NCI-H187 (cell line): ENCODE measurements at places on chromosomes 3 and 15.

GRCh38 chr3:185715091-185715490 is 109.8 kb downstream of the IGF2BP2 start:
- no peak for DNase-seq

DNA sequence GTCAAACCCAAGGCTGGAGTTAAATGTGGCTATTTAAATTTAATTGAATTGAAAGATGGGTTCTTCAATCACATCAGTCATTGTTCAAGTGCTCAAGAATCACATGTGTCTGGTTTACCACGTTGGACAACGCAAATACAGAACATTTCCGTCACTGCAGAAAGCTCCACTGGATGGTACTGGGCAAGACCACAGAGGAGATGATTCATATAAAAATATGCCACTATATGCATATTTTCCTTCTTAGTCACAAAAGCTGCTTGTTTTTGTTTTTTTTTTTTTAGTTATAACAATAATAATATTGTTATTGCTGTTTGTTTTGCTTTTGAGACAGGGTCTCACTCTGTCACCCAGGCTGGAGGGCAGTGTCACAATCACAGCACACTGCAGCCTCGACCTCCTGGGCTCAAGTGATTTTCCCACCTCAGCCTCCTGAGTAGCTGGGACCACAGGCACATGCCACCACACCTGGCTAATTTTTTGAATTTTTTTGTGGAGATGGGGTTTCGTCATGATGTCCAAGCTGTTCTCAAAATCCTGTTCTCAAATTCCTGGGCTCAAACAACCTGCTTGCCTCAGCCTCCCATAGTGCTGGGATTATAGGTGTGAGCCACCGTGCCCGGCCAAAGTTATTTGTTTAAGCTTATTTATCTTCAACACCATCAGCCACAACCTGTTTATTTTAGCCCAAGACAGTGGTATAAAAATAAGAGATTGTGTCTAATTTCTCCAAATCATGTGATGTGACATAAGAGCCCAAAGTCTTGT is 19.4 kb downstream of the RTP3 start:
- DNase-seq: no peak

DNA sequence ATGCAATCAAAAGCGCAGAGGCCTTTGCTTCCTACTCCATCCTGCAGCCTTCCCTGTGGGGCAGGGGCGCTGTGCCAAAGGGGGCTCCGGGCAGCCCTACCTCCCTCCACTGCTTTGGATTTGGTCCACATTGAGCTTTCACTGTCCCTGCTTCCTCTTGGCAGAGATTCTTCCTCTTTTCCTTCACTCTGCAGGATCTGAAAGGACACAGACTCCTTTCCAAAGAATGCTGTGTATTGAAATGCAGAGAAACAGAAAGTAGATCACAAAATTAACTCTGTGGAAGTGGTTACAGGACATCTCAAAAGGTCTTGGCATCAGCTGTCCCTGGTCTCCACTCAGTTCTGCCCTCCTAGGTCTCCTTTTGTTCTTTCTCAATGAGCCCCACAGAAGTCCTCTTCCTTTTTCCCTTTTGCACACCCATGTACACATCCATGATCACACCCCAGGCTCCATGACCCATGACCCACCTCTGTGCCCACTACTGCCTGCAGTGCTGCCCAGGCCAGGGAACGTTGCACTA is 64.1 kb downstream of the CCR1 start:
- no peak for DNase-seq

GRCh38 chr3:20523293-20523692 is 337.3 kb upstream of the SGO1 start:
- DNase-seq: no peak

DNA sequence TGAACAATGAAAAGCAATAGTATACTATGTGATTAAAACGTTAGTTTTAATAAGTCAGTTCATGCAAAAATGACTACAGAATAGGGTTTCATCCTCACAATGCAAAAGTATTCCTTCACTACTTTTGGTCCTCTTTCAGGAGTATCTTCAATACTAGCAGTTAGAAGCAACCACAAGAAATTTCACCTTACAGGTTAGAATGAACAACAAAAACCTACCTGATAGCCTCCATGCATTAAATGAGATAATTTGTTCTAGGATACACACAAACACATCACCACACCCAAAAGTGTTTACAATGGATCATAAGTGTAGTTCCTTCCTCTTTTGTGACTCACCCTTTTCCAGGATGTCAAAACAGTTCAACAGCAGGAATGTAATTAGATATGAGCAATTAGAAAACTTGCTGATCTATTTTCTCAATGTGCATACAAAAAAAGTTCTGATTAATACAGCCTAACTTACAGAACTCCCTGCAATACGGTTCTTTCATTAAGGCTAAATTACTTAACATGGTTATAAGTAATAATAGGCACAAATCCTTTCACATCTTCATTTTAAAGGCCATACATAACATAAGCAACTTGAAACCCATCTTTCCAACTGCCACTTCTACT is 21.6 kb downstream of the UACA start:
- DNase-seq: no peak

DNA sequence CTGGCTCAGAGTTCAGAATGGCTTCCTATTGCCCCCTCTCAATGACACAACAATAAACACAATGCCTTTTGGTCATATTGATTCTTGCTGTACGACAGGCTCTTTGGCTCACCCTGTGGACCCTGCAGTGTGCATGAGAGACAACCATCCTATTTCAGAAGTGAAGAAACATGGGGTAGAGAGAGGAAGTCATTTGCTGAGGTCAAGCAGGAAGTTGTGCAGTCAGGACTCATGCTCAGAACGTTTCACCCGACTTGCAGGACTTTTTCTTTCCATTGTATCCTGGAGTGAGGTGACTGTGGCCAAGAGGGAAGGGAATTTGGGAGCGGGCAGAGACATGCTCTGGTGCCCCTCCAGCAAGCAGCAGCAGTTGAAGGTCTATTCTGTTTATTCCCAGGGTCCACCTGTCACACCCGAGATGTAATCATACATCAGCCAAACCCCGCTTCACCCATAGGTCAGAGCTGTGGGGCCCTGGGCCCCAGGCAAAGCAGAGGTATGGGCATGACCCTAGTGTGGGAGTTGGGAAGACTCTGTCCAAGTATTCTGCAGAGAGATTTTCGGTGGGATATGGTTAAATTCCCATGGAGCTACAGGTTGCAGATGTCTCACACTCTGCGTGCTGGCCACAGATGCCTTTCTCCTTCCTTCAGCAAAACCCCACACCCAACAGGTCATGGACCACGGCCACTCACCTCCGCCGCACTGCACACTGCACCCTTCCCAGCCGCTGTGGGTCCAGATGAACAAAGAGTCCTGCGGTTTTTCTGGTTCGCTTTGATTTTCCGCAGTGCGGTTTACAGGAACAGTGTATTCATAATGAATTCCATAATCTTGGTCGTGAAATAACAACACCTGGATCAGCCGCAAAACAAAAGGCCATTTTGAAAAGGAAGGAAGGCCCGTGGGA is 290.6 kb downstream of the ADAMTS17 start:
- no peak for DNase-seq

DNA sequence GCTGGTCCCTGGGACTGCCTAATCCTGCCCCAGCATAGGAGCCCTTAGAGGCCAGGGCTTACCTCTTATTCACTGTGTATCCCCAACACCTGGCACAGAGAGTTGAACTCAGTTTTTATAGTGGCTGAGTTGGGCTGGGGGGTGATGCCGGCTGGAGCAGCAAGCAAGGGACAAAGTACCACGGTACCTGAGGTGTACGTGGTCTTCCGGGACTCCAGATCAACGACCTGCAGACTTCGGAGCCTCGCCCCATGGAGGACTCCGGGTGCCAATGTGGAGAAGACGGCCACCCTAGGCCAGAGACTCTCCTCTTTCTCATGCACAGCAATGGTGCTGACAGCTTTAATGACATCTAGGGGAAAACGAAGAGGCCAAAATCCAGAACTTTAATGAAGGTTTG is 8.1 kb downstream of the WDR73 start:
- no peak for DNase-seq

GRCh38 chr3:57864853-57865252 is 108.7 kb downstream of the SLMAP start:
- DNase-seq: no peak

DNA sequence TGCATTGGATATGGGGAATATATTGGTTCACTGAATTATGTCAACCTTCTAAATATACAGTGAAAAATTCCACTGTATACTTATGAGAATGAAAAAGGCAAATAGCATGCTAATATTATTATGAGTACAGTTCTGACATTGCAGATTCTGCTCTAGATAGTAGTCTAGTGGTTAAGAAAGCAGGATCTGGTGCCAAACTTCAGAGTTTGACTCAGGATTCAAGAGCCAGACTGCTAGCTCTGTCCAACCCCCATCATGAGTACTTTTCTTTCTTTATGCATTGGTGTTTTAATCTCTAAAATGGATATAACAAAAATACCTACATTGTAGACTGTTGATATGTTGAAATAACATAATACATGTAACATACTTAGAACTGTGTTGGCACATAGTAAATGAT is 57.3 kb upstream of the PLSCR4 start:
- no peak for DNase-seq

- no peak for DNase-seq
These were observed 2.2 kb downstream of the ZXDC start for GRCh38 chr3:126473292-126474168.

DNA sequence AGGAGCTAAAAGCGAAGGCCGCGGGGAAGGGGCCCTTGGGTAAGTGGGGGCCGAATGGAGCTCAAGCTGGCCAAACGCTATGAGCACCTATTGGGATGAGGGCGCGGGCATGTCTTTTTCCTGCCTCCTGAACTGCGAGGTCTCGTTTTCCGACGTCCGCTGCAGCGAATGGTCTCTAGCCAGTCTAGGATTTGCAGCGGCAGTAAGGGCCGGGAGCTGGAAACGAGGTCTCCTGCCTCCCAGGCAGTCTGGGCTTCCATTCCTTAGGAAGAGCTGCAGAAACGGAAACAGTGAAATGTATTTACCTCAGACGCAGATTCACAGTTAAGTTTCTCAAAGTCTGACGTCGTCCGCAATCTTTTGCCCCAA is 517 bp downstream of the TMA7 start:
- DNase-seq: no peak

DNA sequence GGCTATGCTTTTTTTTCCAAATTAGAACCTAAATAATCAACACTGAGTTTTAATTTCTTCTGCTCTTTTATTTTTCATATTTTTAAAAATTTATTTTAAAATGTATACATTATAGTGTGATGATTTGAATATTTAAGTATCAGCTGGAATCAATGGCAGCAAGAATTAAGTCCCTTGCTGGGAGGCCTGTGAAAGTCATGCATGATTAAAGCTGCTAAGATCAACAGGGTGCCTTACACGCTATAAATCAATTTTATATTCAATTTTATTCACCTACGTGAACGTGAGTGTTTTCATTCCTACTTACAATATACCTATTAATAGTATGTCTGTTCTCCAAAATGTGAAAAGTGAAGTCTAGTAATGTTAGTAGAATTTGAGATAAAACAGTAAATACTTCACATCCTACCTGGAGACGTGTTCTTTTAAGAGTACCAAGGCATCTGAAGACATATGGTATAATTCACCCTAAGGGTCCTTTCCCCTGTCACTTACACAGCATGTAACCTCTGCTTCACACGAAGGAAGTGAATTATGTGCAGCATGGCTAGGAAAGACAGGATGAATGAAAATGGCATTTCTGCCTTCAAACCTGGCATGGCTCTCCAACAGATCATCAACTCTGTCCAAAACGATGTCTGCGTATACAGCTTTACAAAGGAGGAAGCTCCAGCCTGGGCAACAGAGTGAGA is 640.4 kb upstream of the ROBO1 start:
- no peak for DNase-seq

- no peak for DNase-seq
These were observed 3.5 kb downstream of the RNU5B-1 start for GRCh38 chr15:65307978-65308377.

- peak; percentile 27 for DNase-seq
These were observed 31.8 kb downstream of the FSTL1 start for GRCh38 chr3:120418866-120419490.

GRCh38 chr3:76585794-76586392 is 454.0 kb upstream of the ROBO2 start:
- DNase-seq: no peak

DNA sequence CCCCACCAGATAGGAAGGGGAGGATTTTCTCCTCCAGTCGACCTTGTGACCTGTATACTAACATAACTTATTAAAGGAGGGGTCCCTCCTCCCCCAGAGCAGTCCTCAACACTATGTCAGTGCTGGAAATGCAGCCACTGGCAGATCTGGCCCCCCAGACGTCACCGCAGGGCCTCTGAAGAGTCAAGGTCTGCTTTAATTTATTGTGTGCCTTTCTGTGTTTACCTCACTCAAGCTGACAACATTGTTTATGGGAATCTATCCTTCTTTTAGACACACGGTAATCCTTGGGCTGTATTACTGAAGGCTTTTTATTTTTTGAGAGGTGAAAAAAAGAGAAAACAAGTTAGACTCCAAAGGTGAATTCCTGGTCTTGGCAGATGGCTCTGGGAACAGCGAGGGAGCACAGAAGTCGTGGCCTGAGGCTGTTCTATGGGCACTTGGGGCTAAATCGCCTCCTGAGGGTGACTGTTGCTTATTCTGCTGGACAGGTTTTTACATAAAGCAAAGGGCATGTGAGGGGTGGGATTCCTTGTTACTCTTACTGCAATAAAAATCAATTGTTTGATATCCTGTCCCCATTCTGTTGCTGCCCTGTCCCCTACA is 13.5 kb upstream of the NR2C2 start:
- no peak for DNase-seq

DNA sequence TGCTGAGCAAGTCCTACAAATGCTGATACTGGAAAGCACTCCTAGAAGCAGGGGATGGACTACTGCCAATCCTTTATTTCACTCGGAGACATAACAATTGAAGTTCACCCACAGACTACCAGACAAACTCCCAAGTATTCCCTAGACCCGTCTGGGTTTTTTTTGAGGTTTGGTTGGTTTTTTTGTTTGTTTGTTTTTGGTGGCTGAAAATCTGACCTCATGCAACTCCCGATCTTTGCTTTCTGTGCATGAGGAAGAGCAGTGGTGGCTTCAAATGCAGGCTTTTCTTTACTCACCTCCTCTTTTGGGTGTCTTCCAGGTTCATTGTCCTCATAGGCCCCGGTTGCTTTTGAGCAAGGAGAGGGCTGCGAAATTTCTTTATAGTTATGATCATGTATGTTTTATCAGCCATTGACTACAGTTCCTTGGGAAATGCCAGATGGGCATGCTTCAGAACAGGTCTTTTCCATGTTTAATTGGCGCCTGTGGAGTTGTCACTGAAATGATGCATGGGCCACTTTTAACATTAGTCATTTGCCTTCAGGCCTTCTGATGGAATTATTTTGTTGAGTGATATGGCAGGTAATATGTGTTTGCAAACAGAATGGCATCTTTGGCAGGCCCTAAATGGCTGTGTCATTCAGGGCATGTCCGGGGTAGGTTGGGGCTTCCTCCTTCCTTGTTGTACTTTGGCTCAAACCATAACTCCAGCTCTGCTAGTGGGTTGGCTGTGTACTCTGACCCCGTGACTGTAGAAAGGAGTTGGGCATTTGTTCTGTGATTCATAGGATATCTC is 81.3 kb upstream of the ZBED2 start:
- no peak for DNase-seq

GRCh38 chr3:133832802-133833144 is 27.2 kb downstream of the SRPRB start:
- DNase-seq: no peak

GRCh38 chr3:118055381-118055780 is 979.3 kb downstream of the IGSF11 start:
- no peak for DNase-seq
